Stimulated activated CD8-positive, alpha-beta memory T cell treated with anti-CD3 and anti-CD28 coated beads, Interleukin-15, amount 100 ng/mL, for 48 hours (primary cell): ENCODE measurements at places on chromosomes 1 and 21.

DNA sequence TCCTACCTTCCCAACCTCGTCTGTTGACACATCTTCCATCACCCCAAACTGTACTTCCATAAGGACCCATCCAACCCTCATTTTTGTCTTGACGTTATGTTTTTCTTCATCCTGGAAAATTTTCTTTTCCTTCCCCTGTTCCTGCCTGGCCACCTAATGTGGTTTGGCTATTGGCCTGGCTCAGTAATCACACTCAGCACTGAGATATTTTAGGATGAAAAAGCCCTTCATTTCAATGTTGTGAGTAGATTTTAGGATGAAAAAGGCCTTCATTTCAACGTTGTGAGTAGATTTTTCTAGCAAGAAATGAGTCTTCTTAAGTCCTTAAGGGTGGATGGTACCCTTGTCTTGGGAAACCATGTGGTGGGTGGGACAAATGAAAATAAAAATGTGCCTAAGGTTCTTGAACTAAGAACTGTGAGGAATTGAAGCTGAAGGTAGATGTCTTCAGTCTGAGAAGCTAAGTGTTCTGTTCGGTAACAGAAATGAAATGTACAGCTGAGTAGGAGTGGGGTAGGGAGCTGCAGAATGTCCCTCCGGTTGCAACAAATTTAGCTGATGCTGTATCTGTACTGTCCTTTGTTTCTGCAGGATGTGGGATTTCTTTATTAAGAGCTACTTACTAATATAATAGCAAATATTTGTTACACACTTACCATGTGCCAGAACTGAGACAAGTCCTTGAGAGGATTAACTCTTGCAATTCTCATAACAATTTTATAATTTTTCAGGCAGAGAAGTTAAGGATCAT is 36.1 kb downstream of the DNTTIP2 start:
- DNase-seq, result no peak

DNA sequence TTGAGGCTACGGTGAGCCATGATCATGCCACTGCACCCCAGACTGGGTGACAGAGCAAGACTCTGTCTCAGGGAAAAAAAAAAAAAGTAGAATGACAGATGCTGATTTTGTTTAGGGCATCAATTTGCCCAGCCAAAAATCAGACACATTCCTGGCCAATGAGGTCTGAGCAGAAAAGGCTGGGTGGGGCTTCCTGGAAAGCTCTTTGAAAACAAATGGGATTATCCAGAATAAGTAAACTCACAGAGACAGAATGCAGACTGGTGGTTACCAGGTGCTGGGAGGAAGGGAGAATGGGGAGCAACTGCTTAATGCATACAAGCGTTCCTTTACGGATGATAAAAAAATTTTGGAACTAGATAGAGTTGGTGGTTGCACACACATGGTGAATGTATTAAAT is 10.1 kb upstream of the CITED4 start:
- DNase-seq, result no peak

GRCh38 chr21:36487641-36488307 is 7.9 kb upstream of the CLDN14 start:
- no peak for DNase-seq

DNA sequence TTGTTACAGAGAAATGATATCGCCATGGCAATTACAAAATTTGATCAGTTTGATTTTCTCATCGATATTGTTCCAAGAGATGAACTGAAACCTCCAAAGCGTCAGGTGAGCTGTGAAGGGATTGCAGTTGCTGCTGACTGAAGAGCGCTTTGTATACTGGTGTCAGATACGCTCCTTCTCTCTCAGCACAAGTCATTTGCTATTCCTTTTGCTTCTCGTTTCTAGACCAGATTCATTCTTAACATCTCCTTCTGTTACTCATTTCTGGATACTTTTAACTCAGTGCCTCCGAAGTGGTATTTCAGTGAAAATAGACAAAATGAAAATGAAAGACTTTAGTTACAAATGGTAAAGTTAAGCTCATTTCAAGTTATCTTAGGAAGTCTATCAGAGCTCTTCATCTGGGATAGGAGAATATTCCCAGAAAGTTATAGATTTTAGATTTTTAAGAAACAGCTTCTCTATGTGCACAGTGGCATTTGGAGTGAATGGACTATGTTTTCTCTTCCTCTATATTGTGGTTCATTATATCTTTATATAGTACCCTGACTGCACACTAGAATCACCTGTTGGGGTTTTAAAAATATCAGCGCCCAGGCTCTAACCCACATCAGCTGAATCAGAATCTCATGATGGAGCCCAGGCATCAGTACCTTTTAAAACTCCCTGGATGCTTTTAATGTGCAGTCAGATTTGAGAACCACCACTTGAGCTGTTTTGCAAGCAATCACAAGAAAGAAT is 30.3 kb upstream of the KCNQ4 start:
- DNase-seq, result no peak

DNA sequence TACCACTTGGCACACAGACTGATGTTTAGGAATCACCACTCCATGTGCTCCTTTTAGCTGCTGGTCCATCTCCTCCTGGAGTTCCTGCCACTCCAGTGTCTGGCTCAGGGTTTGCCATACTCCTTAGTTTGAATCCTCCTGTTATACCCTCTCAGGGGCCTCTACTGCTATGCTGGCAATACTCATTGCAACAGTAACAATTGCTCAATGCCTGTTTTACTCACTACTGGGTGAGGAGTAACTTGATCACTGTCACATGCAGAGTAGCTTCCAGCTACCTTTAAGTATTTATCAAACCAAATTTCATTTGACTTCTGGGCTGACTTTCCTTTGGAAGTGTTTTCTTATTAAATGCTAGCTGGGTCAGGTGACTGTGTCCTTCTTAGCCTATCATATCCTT is 107.2 kb upstream of the WLS start:
- no peak for DNase-seq

GRCh38 chr1:6497215-6497866 is 5.9 kb upstream of the PLEKHG5 start:
- peak; percentile 20 for DNase-seq

DNA sequence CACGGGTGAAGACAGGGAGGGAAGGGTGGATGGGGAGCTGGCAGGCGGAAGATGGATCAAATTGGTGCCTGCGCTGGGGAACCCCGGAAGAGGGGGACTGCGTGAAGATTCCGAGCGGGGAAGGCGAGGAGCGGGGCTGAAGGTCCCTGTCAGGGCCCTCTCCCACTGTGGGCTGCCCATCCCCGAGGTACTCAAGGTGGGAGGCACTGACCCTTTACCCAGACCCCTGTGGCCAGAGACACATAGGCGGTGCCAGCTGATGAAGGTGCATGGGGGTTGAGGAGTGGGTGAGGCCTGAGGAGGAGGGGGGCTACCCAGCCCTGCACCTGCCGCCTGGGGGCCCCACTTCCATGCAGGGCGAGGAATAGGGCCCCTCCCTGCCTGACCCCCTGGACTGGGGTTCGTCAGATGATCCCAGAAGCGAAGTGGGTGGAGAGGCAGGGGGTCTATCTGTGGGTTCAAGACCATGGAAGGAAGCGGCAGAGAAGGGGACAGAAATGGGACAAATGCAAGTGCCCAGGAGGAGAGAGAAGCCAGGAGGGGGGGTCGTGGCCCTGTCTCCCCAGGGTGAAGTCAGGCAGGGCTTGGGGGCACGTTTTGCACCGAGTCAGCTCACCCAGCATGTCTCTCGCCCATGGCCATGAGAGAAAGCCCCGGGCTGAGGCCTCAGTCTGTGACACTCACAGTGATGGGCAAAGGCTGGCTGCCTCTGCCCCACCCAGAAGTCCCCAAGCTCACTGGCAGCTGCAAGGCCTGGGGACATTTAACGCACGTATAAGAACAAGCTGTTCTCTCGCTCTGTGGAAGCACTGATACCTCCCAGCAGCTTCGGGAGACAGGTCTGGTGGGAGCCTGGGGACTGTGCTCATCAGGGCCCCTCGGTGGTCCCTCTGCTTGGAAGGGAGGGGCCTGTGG is 7.0 kb upstream of the MMEL1 start:
- DNase-seq, result no peak

DNA sequence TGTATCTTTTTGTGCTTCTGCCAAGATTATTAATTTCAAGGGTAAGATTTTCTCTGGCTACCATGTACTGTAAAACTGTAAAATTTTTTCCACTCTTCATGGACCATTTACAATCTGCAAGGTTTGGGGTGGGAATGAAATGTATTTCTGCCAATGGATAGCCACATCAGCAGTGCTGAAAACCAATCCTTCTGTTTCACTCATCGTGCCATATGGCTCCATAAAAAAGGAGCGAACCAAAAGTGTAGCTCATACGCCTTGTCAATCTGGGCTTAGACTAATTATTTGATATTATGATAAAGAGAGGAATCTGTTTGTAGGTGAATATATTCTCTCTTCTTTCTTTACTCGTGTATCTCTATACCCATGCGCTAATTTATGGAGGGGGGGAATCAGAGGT is 3.0 kb upstream of the SLC44A5 start:
- no peak for DNase-seq

- no peak for DNase-seq
These were observed 91.3 kb downstream of the CATSPERE start for GRCh38 chr1:244552336-244552735.

- no peak for DNase-seq
These were observed 68.9 kb downstream of the TENT5C start for GRCh38 chr1:117674521-117675400.

DNA sequence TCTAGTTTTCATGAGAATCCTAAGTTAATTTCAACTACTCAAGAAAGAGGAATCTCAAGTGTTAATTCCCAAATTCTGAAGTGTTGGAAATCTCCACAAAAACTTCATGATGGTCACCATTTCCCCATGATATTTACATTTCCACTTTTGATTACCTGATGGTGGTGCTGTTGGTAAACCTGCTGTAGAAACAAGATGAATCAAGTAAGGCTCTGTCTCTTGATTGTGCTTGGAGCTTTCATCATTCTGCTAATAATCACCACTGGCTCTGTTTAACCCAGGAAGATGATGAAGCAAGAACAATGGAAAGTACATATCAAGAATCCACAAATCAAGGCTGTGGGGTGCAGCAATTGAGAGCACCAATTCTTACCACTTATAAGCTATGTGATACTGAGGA is 77.8 kb downstream of the C4BPA start:
- DNase-seq, result no peak

DNA sequence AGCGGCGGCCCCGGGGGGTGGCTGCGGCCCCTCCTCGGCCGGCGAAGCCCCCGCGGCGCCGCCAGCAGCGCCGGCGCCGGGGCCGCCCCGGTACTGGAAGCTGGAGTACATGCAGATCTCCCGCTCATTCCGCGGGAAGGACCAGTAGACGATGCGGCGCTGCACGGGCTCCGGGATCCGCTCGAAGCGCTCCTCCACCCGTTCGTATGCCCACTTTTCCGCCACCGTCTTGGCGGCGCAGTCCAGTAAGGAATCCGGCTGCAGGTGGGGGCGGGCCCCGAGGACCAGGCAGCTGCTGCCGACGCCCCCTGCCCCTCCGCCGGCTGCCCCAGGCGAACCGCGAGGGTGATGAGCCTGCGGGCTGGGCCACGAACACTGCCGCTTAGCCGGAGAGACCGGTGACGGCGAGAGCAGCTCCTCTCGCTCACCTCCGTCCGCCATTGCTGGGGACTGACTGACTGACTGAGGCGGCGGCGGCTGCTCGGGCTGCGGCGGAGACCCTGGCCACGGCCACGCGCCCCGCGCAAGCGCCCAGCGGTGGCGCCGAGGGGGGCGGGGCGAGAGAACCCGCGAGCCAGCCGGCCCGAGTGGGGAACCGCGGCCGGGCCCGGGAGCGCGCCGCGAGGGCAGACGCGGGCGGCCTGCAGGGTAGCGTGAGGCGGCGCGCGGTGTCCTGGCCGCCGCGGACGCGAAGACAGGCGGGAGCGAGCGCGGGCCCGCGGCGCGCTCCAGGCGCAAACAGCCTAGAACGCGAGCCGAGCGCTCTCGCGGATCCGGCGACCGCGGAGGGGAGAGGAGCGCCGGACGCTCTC is at the start of gene ZSWIM5:
Gene ZSWIM5 (minus strand): TSS at position 696 of the 812 bp plus-strand sequence. CDS start 255 bp downstream, at position 441.
- peak; percentile 40 for DNase-seq

GRCh38 chr1:85683292-85684025 is 24.8 kb downstream of the ZNHIT6 start:
- no peak for DNase-seq

GRCh38 chr1:206742719-206743383 is 27.7 kb upstream of the IL19 start:
- DNase-seq, result peak; percentile 56

GRCh38 chr1:119651641-119652040 is 3.6 kb upstream of the ZNF697 start:
- DNase-seq, result no peak

DNA sequence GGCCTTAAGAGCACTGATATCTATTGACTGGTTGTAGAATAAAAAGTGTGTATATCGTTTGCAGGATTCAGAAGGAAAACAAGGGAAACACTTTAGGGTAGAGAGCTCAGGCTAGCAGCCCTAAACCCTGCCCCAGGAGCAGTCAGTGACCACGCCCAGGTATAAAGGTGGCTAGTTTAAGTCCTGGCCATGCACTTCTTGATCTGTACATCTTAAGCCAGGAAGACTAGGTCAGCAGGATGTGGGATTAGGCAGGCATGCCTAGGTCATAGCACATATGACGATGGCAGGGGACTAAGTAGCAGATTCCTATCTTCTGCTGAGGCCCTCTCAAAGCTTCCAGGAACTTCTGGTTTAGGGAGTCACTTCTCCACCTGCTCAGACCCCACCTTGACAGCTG is 158.0 kb upstream of the CD34 start:
- no peak for DNase-seq

- DNase-seq, result peak; percentile 71
These were observed 2.3 kb downstream of the FGR start for GRCh38 chr1:27632387-27633297.

DNA sequence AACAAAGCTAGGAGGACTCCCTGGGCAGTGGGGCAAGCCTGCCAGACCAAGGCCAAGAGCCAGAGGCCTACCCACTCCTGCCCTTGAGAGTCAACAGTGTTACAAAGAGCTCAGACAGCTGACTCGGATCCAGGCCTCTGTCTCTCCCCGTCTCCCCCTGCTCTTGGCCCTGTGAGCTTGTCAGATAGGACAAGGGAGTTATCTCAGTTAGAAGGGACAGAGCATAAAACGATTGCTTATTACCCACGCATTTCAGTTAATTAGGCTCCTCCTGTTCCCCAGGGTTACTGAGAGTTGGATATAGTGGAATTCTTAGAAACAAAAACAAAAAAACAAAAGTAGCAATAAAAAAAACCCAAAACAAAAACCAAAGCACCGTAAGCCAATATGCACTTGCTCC is 1.3 kb downstream of the SLC41A1 start:
- no peak for DNase-seq

DNA sequence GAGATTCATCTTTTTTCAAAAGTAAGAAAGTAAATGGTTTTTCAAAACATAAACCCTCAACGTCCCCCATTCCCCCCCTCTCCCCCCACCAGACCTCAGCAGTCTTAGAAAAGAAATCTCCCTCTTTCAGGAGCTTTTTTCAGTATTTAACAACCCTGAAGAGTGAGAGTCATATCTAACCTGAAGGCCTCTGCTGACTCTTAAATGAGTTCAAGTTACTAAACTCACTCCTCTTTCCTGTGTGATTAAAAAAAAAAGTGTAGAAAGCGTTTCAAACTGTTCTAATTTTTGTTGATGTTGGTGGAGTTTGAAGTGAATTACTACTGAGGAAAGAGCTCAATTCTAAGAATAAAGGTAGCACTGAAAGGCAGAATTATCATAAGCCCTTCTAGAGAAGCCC is 93.7 kb downstream of the VAV3 start:
- DNase-seq, result no peak

GRCh38 chr1:47491341-47491753 is 53.5 kb downstream of the FOXD2 start:
- no peak for DNase-seq

GRCh38 chr1:28045777-28046176 is 42.6 kb downstream of the EYA3 start:
- no peak for DNase-seq
